ENCODE measurements at places on chromosomes 3 and 15.

GRCh38 chr15:58538225-58538727 lies 106.5 kb downstream of the LIPC start:
- no peak for DNase-seq

GRCh38 chr3:67215690-67216089 lies 217.6 kb downstream of the KBTBD8 start:
- DNase-seq = no peak

GRCh38 chr3:194005930-194006501 lies 129.9 kb upstream of the HES1 start:
- DNase-seq = no peak

GRCh38 chr3:7754653-7755441 lies 746.8 kb upstream of the LMCD1 start:
- no peak for DNase-seq

DNA sequence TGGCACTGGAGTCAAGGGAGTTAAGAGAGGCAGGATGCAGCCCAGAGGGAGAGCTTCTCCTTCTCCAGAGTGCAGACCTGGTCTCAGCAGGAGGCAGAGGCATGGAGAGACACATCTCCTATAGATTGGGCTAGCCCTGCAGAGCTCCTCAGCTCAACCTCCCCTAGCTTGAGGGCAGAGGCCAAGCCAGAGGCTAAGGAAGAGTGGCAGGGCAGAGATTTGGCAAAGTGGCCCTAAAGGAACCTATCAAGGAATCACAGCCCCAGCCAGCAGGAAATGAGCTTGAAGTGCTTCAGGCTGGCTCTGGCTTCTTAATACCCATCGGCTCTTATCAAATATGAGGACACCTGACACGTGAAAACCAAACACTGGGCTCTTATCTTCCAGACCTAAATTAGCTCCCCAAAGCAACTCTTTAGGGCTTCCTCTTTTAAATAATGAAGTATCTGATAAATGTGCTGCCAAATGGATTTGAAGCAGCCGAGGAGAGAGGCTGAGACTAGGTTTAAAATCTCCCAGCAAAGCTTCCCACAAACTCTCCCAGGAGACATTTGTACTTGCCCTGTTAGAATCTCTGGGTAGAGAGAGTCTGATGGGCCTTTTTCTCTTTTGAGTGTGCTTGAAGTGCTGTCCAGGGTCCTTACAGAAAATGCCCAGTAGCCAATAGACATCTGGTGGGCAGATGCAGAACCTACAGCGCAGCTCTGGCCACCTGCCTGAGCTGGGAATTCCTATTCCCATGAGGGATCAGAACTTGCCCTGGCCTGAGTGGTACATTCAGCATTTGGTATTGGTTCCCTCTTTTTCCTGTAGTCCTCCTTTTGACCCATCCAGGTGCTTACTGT lies 271.4 kb downstream of the CLSTN2 start:
- DNase-seq = peak; percentile 28

DNA sequence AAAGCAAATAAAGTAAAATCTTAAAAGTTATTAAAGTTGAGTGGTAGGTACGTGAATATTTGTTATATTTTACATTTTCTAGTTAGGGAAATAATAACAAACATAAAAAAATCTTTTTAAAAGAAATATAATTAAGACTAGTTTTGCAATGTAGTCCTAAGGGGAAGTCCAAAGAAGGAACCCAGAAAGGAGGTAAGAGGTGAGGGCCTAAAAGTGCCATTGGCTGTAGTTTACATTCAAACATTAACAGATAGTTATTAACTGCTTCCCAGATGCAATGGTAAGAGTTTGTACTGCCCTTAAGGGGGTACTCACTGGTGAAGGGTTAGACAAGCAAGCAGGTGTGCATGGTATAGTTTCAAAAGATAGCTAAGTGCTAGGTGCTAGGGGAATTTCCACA lies 79.2 kb downstream of the B3GALNT1 start:
- no peak for DNase-seq

DNA sequence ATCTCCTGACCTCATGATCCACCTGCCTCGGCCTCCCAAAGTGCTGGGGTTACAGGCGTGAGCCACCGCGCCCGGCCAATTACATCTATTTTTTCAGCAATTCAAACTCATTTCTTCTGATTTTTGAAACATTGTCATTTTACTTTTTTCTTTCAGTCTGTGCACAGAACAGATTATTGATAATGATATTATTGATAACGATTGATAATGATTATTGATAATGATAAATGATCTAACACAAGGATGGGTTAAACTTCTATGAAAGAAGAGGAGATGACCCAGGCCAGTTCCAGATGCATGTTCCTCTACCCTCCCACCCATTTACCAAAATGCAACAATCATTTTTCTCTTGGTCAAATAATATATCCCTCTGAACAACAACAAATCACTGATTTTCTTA lies 118.0 kb downstream of the CTNNB1 start:
- no peak for DNase-seq

DNA sequence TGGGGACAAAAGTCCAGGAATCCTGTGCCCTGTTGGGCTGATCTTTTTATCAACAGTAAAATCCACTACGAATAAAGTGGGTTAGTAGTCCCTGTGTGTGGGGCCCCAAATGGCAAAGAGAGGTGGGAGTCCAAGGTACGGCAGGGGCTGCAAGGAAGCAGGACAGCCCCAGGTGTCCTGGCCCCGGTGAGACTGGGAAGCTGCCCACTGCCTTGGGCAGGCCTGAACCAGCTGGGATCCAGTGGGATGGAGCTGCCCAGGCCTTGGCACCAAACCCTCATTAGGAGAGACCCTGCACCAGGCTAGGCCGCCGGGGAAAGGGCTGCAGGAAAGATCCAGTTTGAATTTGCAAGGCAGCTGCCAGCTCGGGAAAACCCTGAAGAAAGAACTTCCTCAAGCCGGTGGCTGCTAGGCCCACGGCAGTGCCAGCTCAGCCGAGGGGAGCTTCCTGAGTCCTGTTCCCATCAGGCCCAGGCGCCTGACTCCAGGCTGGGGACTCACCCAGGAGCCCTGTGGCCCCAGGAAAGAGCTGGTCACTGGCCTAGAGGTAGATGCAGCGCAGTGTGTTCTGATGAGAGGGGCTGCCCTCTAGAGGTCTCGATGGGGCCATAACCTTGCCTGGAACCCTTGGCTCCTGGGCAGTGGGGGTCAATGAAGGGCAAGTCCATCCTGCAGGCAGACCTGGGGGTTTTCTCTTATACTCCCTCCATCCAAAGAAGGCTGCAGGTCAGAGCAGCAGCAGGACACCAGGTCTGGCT lies 14.4 kb upstream of the GNAI2 start:
- DNase-seq = peak; percentile 41

DNA sequence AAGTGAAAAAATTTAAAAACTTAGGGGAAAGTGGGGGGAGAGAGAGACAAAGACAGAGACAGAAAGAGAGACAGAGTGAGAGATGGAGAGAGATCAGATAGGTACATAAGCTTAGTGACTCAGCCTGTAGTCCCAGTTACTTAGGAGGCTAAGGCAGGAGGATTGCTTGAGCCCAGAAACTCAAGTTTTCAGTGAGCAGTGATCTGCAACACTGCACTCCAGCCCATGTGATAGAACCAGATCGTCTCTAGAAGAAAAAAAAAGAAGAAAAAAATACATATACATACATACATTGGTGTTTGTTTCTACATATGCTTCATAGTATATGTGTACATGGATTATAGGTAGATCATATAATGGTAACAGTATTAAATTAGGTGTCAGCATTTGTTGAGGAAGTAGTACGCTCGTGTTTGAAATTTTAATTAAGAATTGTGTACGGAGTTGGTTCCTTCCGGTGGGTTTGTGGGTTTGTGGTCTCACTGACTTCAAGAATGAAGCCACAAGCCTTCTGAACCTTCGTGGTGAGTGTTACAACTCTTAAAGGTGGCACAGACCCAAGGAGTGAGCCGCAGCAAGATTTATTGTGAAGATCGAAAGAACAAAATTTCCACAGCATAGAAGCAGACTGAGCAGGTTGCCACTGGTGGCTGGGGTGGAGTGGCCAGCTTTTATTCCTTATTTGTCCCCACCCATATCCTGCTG lies 38.3 kb upstream of the SNRPN start:
- DNase-seq = peak; percentile 64

GRCh38 chr3:11718637-11719405 lies 75.1 kb upstream of the VGLL4 start:
- DNase-seq = peak; percentile 57

- DNase-seq = no peak
Observed at GRCh38 chr3:87410110-87410509, 133.7 kb upstream of the POU1F1 start.

- no peak for DNase-seq
Observed at GRCh38 chr15:95595759-95596158, 734.7 kb upstream of the NR2F2 start.

GRCh38 chr3:16337856-16338540 lies 73.0 kb downstream of the OXNAD1 start:
- peak; percentile 98 for DNase-seq

GRCh38 chr3:55719508-55719907 lies 232.4 kb upstream of the WNT5A start:
- no peak for DNase-seq

- DNase-seq = peak; percentile 89
Observed at GRCh38 chr3:72997421-72997961, 880 bp downstream of the PPP4R2 start.

DNA sequence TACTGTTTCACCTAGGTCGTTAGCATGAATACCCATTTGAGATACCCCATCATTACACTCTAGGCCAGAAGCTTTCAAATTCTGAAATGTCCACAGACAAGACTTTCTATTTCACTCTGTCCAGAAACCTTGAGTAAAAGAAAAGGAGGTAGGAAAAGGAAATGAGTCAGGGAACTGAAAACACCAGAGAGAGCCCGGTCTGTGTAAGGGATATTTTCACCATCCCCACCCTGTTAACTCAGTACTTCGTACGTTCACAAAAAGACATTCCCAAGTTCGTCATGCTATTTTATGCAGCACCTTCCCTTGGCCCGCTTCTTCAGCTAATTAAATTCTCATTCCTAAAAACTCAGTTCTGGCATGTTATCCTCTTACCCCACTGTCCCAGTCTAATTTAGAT lies 89.4 kb upstream of the SOX2 start:
- DNase-seq = no peak

DNA sequence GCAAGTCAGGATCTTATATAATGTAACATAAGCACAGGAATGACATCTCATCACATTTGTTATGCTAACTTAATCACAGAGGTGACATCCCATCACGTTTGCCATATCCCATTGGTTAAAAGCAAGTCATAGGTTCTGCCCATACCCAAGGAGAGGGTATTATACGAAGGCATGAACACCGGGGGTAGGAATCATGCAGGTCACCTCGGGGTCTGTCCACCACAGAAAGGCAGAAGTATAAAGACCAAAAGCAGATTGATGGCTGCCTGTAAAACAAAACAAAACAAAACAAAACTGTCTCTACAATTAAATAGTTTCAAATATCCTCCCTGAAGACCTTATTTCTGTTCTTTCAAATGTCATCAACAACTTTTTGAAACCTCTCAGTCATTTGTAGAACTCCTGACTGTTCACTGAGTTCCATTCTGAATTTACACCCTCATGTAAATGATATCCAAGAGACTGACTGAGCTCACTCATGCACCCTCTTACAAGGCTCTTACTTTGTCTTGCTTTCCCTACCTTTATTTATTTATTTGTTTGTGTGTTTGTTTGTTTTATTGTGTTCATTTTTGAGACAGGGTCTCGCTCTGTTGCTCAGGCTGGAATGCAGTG lies 22.7 kb upstream of the ZNF639 start:
- DNase-seq = no peak

DNA sequence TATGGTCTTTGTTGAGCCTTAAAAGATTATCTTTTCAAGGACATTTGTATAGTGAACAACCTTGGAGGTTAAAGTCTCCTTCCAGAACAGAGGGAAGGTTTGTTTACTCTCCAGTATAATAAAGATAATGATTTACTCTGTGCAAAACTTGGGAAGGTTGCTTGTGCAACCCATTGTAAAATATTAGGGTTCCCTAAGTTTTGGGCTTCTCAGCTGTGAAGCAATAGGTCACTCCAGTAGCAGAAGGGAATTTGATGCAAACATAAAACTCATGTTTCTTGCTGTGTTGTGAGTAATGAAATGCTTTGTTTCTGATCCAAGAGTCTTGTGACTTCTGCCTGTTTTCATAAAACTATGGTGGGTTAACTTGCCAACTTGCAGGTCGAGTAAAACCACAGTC lies 177.5 kb downstream of the SUCNR1 start:
- no peak for DNase-seq

GRCh38 chr15:44812029-44812517 lies 75.7 kb downstream of the TRIM69 start:
- DNase-seq = no peak

GRCh38 chr15:89533861-89534544 lies 37.6 kb upstream of the RHCG start:
- DNase-seq = no peak

DNA sequence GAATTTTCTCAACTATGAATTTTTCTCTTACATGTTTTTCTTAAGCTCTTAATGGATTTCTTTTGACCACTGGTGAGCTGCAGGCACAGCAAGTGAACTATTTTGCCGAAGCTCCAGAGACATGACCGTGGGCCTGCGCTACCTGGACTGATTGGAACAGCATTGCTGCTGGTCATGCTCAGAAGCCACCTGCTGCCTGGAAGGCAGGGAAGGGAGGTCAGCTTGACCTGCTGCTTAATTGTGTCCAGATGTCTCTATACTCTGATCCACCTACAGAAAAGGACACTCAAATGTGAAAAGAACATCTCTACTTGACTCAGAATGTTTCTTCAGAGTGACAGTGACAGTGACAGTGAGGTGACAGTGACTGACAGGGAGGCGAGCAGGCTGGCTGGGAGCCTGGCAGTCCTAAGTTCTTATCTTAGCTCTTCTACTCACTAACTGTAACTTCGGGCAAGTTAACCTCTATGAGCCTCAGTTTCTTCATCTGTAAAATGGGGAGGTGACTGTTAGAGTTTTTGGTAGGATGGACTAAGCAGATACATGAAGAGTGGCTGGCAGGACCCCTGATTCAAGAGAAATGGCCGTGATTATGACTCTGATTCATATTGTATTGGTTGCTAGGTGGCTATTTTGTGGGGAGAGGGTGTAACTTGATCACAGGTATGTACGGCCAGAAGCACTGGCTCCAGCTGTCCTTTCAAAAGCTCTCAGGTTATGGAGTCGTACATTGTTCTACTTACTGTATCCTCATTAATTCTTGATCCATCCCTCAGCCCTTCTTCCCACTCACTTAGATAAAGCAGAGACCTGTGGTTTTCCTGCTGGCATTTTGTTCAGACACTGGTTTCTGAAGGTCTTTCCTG lies 54.8 kb upstream of the DLG1 start:
- DNase-seq = no peak

- peak; percentile 72 for DNase-seq
Observed at GRCh38 chr3:102673271-102674115, 238.7 kb downstream of the ZPLD1 start.

GRCh38 chr3:101484805-101485620 lies 28.0 kb downstream of the SENP7 start:
- no peak for DNase-seq

Data from hematopoietic multipotent progenitor cell treated with erythropoietin and hydrocortisone succinate and interleukin-3 and kit ligand, for 4 days (in vitro differentiated cells).